T-helper 2 cell (primary cell): ENCODE measurements at places on chromosomes 2 and 18.

- DNase-seq = no peak
Measured at GRCh38 chr2:65491381-65491905, 59.0 kb upstream of the SPRED2 start.

- DNase-seq = peak; percentile 89
Measured at GRCh38 chr2:234494361-234495250, 2.3 kb downstream of the ARL4C start.

DNA sequence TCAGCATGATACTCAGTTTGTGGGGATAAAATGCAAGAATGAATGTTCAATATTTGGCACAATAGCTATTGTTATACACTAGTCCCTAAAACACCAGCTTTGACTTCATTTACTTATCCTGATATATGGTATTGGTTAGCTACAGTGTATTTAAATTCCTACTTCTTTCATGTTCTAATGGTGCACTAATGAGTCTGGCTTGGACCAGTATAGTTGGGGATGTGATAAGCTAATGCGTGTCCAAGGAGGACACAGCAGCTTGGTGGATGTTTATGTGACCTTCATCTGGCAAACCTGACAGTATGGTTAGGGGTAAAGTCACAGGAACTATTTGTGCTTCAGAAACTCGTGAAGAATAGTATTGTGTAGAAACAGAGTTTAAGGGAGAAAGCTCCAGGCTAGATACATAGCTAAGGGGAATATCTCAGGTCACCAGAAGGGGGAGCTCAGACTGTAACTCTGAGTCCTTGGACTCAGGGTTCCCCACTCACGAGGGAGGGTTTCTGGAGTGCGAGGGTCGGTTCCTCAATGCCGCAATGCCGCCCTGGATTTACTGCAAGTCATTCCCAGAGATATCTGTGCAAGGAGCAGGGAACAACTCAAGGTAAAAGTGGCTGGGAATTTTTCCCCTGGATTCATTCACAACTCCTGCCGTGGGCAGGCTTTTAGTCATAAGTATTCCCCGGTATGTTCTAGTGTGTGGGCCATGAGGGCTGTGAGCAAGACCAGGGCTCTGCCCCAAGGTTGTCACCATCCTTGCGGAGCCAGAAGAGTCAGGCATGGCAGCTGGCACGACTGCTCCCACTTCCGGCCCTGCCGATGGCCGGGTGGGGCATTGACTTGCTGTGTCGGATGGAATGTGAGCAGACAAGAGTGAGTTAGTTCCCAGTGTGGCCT is 14.5 kb downstream of the IL1R2 start:
- no peak for DNase-seq

- DNase-seq = no peak
Measured at GRCh38 chr2:96074156-96074555, 39.4 kb upstream of the GPAT2 start.

DNA sequence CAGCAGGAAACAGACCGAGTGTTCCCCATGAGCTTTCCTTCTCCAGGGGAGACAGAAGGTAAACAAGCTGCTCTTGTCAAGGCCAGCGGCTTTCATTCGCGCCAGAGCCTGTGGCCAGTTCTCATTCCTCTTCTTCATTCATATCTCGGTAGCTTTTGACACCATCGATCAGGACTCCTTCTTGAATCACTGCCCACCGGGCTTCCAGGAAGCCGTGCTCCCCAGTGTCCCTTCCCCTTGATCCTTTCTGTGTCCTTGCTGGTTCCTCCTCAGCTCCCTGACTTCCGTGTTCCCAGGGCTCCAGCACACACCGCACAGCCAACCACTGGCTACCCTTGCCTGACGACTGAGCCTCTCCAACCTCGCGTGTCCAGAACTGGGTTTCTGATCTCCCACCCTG is 14.1 kb downstream of the SLC66A3 start:
- DNase-seq = no peak

DNA sequence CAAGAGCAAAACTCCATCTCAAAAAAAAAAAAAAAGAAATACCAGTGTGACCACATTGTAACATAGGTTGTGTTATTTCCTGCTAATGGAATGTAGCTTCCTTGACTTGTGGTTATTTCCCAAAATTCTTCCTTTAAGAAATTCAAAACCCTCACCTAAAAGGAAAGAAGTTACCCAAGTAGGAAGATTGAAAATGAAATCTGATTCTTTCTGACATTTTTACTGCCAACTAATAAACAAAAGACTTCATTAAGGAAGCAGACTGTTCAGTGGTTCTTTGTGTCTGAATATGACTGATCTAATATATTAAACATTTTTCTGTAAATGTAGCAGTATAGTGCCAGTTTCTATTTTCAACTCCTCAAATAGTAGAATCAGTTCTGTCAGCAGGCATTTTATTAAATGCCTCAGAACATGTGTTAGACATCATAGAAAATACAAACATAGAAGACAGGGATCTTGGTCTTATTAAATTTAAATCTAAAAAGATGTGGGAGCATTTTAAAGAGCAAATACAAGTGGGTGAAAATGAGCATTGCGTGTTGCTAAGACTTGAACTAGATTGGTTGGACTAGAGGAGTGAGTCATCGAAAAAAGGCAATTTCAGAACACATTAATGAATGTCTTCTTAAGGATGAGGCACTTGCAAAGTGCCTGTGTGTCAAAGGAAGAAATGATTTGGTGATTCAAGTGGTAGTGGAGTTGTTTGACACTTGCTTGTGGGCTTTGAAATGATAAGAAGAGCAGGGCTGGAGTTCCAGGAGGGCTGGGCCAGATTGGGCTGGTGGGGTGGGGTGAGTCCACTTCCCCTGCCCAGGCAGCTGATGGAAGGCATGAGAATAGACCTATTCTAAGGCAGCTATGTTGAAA is 53.4 kb downstream of the PKP4 start:
- DNase-seq = no peak

DNA sequence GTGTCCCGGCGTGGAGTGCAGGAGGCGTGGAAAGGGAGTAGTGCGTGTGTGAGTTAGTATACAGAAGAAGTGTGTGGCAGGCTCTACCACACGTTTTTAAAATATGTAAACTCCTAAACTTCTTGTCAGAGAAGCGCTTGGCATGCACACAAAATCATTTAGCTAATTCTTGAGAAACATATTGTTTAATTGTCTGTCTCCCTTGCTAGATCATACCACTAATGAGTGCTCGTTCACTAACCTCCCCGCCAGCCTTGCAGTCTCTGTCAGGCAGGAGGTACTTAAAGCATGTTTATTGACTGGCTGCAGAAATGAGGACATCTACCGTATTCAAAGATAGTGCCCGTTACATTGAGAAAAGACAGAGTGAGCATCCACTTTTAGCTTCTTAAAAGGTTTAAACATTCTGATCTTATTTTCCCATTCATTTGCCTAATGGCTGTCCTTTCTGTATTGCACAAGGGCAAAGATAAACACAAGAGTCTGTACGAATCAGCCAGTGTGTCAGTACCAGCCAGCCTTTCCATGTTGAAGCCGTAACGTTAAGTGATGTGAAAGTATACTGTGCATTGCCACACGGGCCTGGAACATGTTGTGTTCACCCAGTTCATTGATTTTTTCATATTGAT is 41.4 kb downstream of the TRAPPC12 start:
- DNase-seq = no peak

DNA sequence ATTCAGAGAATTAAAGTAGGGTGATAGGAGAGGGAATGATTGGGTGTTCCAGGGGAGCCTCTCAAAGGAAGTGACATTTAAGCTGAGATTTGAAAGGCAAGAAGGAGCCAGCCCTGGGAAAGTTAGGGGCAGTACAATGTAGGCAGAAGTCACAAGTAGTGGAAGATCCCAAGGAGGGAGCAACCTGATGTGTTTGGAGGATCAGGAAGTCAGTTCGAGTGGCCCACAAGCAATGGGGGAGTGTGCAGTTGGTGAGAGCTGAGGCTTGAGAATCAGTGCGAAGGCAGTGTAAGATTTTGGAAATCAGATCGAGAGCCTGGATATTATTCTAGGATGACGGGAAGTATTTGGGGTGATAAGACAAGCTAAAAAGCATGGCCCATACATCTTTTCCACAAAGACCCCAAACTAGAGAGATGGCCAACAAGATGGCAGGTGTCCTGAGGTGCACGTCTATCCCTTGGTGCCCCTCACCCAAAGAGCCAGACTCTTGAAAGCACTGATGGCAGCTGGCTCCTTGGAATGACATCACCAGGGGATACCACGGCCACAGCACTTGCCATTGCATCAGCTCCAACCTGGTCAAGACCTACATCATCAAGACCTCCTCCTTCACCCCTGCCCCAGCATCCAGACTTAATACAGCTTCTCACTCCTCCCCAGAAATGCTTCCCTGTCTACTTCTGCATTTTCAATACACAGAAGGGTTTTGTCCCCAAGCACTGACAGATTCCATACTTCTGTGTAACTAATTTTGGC is 127.3 kb downstream of the BCL2 start:
- DNase-seq = no peak

DNA sequence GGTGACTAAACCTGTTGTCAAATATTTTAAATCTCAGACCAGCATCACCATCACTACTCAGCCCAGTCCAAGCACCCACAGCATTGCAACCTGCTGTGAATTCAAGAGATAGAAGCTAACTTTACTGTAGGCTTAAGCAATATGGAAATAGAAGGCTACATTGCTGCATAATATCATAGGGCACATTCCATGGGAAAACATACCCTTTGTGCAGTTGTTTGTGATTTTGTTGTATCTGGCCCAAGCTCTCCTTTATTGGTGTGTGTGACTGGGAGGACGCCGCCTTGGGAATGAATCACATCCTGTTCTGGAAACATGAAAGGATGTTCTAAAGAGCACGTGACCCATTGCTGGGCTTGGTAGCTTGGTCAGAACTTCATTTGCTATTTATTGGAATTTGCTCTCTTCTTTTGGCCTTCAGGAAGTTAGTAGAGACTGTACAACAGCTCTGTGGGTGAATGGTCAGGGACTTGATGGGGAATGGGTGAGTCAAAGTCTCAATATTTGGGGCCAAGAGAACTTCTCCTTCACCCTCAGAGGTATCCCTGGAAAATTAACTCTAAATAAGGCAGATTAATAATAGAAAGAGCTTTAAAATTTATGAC is 106.8 kb upstream of the SERPINE2 start:
- no peak for DNase-seq

GRCh38 chr2:173066887-173067676 is 8.6 kb upstream of the MAP3K20 start:
- no peak for DNase-seq

- DNase-seq = no peak
Measured at GRCh38 chr18:74897971-74898657, 300.4 kb downstream of the ZNF407 start.

DNA sequence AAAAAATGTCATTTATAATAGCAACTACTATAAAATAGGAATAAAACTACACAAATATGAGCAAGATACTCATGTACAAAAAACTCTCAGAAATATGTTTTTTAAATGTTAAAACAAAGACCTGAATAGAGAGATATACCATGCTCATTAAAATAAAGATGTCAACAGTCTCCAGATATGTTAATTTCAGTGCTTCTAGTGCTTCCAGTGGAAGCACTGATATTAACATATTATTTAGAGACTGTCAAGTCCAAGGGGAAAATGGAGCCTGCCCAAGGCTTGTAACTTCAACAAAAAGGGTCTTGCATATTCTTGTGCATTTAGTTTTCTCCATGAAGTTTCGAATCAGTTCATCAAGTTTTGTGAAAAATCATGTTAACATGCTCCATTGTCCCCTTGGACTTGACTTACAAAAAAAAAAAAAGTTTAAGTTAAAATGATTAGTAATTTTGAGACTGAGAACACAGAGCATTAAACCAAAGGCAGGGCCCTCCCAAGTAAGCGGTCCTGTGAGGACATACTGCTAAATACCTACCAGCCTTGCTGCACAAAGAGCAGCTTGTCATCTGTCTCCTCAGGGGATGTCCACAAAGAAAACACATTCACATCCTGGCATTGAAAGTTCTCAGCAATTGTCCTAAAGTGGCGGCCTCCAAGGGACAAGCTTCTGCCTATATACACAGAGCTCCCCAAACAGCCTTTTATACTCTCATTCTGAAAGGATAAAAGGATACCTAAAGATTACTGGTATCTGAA is 501.9 kb upstream of the CHAC2 start:
- DNase-seq = no peak

DNA sequence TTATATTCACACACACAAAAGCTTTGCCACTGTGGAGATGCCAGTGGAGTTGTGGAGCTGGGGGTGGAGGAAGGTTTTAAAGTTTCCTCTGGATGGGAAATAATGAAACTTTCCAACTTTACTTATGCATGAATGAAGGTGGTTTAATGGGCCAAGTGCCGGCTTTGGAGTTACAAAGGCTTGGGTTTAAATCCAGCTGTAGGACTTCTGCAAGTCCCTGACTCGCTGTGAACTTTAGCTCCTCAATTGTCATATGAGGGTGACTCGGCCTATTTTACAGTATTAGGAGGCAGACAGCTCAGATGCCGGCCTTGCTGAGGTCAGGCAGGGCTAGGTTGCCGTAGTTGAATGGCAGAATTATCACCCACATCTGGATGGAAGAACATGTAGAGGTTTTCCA is 415.8 kb upstream of the TRIB2 start:
- no peak for DNase-seq

DNA sequence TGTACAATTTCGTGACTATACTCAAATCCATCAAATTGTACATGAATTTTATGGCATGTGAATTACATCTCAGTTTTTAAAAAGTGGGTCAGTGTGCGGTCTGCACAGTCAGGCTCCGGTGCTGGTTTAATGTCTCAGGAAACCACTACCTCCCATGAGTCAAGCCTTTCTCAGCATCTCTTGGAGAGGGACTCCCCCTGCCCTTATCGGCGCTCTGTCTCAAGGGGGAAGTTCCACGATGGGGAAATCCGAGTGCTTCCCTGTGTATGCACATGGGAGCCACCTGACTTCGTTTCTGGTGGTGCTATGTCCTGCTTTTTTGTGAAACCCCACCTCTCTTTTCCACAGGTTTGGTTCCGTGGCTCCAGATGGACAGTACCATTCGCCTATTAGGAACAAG is 72.5 kb downstream of the ACOXL start:
- DNase-seq = peak; percentile 46

GRCh38 chr2:135985826-135986393 is 484 bp upstream of the DARS1 start:
- DNase-seq = peak; percentile 68

DNA sequence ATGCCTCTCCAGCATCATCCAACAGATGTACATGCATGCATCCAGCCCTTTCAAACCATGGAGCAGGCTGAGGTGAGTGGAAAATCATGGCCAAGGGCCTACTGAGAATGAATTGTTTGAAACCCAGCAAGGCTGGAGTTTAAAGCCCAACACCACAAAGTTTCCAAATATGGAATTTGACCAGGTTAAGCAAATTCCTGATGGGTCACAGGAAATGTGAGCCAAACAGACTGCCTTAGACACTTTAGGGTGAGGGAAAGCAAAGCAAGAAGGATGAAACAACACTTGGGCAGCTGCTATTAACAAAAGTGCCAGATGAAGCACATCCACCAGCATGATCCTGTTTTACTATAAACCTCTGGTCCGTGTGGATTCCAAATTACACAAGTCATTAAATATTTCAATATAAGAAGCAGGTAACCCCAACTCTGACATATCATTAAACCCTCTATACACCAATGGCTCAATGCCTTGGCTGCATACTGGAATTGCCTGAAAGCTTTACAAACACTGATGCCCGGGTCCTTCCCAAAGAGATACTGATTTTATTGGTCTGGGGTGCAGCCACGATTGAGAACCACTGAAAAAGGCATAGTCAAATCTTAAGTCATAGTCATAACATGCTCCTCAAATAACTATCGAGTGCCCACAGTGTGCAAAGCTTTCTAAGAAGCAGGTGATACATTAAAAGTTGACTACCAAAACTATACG is 9.1 kb downstream of the KLF7 start:
- DNase-seq = no peak

GRCh38 chr2:227267410-227268115 is 57.5 kb upstream of the MFF start:
- no peak for DNase-seq
